Activated CD4-positive, alpha-beta T cell treated with anti-CD3 and anti-CD28 coated beads, Interleukin-2, amount 10 ng/mL, durations not matched to agents 7 days and 5 days (primary cell): ENCODE measurements at places on chromosomes 7 and 10. TPM values are rescaled to one million over a fixed set of nuclear protein-coding genes. Genes with fewer than 3 reads are reported as not detected.

- DNase-seq: no peak
Measured at GRCh38 chr7:20193873-20194272, 23.3 kb downstream of the MACC1 start.

GRCh38 chr10:114046087-114046458 lies 2.4 kb downstream of the ADRB1 start:
- no peak for DNase-seq

ZNF853 gene
- 0.33 TPM for total RNA-seq

DNA sequence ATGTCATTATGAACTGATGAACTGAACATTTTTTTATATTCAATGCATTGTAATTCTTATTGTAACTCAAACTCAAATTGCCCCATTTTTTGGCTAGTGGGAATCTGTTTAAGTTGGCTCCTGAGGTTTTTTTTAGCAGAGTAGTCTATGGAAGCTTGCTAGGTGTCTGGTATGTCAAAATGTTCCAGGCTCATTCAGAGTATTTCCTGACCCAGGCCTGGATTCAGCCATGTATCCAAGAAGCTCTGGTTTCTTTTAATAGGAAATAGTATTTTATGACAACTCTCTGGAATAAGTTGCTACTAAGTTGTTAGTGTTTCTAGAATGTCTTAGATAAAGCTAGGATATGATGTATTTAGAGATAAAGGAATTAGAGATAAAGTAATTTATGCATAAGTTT lies 288.0 kb downstream of the ARL4A start:
- no peak for DNase-seq

- peak; percentile 64 for DNase-seq
Measured at GRCh38 chr7:36487756-36488336, 98.2 kb downstream of the ANLN start.

GRCh38 chr10:1782841-1783240 lies 45.5 kb upstream of the ADARB2 start:
- DNase-seq: no peak

DNA sequence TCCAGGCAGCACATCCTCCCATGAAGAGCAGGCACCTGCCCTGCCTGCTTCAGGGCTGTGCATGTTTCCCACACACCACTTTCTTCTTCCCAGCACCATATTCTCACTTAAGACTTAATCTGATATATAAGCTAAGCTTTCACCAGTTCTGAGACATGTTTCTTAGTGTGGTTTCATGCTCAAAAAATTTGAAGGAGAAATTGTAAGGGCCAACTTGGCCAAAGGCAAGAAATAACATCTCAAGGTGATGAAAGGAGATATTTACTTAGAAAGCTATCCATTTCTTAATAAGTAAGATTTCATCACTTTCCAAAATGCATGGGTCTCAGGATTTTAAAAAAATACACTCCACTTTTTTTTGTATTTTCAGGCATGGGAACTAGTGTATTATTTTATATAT lies 468.1 kb upstream of the AKR1E2 start:
- DNase-seq: no peak

GRCh38 chr7:29410996-29411395 lies 152.6 kb upstream of the PRR15 start:
- no peak for DNase-seq

RAB19 gene
- total RNA-seq: 6.9 TPM

- DNase-seq: no peak
Measured at GRCh38 chr7:54360075-54360840, 181.9 kb upstream of the VSTM2A start.

GRCh38 chr10:101020427-101021075 lies 10.4 kb downstream of the PDZD7 start:
- no peak for DNase-seq

ENKUR gene
- total RNA-seq: not detected

SLK gene
- total RNA-seq: 31.5 TPM

TFPI2 gene
- total RNA-seq: not detected

TMEM26 gene
- not detected for total RNA-seq

- DNase-seq: no peak
Measured at GRCh38 chr7:12504149-12504548, 66.4 kb upstream of the SCIN start.

GRCh38 chr10:123888256-123888655 lies 3.4 kb downstream of the CPXM2 start:
- DNase-seq: no peak

DNA sequence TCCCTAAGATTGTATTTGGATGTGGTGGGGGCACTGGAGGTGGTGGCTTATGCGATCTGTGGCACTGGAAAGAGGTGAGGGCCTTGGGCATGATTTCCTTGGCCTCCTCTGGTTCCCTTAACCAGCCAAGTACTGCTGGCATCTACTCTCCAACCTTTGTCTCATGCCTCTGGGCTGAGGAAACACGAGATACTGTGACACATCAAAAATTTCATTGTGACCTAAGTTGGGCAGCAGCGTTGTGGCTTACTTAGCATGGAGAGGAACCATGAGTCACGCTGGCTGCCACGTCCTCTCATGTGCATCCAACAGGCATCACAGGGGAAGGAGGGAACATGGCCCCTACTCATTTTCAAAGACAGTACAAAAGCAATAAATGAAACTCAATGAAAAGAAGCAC lies 29.7 kb upstream of the GSDME start:
- DNase-seq: no peak

DNA sequence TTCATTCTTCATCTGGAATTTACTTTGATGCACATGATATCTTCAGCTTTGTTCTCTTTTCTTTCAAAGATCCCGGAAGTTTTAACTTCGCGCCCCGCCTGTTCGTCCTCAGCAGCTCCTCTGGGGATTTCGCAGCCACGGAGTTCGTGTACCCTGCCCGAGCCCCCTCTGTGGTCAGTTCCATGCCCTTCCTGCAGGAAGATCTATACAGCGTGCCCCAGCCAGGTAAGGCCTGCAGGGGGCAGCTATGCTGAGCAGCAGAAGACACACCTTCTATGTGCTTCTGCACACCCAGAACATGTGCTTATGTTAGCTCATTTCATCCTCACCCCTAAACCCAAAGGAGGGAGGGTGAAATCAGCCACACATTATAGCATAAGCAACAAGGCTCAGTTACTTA lies 79.7 kb upstream of the LYZL2 start:
- no peak for DNase-seq

ZDHHC4 gene
- 35.3 TPM for total RNA-seq

DNA sequence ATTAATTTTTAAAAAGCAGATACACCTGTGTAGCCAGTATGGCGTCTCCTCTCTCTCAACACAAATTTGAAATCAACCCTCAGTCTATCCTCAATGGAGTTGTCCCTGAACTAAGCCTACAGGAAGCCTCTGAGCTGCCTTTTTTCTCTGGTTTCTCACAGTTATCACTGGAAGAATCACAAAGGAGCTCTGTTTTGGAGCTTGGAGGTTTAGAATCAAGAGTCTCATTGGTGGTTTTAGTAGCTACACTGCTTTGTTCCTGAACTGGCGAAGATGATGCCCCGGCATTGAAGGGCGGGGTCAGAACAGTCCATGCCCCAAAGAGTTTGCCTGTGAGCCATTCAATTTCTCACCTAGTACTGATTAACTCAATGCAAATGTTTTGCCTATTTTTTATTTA lies 16.1 kb upstream of the BTRC start:
- DNase-seq: no peak

DNA sequence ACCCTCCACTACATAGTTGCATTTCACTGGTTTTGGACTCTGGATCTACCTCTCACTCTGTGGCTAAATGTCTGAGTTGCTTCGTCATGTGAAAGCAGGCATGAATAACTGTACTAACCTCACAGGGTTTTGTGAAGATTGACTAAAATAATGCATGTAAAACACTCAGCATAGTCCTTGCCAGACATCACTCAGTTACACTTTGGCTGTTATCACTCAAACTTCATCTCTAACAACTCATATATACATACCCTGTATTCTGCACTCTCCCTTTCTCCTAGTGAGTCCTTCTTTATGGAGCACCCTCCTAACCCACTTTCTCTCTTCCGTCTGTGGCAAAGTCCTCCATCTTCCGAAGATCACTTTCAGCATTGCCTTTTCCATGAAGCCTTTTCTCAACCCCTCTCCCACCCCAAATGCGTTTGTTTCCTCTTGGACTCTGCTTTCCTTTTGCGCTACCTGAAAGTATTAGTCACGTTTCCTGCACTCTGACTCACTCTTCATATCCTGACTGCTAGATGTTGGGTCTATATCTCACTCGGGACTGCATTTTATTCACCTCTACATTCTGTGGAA lies 72.6 kb downstream of the OSBPL3 start:
- peak; percentile 46 for DNase-seq

GRCh38 chr7:70787771-70788170 lies 344.2 kb upstream of the GALNT17 start:
- DNase-seq: no peak

- DNase-seq: no peak
Measured at GRCh38 chr7:8389593-8390261, 43.7 kb upstream of the NXPH1 start.

GRCh38 chr10:123044391-123044790 lies 35.6 kb downstream of the ACADSB start:
- DNase-seq: no peak

GRCh38 chr7:97381815-97382554 lies 264.5 kb downstream of the SDHAF3 start:
- DNase-seq: no peak

GRCh38 chr7:98281757-98282606 lies 496 bp downstream of the BRI3 start:
- peak; percentile 33 for DNase-seq

GRCh38 chr10:86992456-86992855 lies 24.2 kb downstream of the ADIRF start:
- no peak for DNase-seq

AGR3 gene
- not detected for total RNA-seq

GJD4 gene
- not detected for total RNA-seq

DNA sequence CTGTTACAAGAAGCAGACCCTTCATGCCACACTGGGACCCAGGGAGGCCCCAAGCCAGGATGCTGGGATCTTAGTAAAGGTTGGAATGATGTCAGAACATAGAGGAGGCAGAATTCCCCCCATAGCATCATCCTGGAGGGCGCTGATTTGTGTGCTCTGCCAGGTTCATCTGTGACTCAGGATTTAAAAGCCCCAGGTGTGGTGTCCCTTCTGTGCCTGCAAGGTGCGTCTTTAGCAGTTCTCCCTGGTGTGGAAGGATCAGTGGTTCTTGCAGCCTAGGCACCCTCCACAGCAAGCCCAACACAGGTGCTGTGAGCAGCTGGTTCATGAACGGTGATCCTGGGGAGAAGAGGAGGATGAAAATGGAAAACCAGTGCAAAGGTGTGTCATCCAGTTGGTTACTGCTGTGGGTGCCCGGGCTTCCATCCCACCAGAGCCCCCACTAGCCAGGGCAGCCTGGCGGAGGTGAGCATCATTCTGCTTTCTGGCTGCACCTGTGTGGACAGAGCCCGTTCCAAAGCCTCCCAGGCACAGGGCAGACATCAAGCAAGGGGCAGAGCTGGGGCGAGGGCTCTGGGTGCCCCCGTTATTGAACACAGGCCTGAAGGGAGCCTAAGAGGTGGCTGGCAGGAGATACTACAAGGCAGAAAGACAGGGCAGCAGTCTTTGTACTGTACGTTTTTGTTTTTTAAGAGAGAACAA lies 49.5 kb downstream of the IKZF1 start:
- DNase-seq: no peak

- DNase-seq: no peak
Measured at GRCh38 chr7:3349126-3349525, 48.1 kb downstream of the SDK1 start.

DNA sequence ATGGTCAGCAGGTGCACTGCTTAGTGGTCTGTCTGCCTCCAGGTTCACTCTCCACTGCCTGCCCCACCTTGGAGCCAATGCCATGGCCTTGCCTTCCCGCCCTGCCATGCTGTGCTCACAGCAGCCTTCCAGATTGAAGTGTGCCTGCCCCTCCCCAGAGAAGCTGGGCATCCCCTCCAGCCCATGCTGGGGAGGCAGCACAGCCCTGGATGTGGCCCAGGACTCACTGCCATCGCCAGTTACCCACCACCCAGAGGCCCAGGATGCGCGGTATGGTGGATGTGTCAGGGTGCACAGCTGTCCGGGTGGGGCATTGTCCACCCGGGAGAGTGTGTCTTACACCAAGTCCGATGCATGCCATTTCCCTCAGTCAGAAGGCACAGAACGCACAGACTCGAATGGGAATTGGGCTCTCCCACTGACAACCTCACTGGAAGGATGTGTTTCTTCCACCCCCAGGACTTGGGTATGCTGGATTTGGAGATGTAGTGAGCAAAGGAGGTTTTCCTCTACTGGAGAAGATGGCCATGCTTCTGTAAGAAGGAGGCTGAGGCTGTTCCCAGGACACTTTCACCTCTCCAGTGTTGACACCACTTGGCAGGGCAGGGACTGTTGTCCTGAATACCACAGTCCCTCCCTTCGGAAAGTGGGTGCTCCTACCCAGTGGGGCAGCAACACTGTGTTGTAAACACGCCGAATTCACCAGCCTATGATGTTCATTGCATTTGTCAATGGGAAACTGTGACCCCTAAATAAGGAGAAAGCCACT lies 122.0 kb downstream of the ADARB2 start:
- no peak for DNase-seq
